Activated T-helper 17 cell treated with anti-CD3 and anti-CD28 coated beads, Interleukin-2, amount 50 U/mL, for 72 hours (primary cell): ENCODE measurements at places on chromosomes 6 and 20.

DNA sequence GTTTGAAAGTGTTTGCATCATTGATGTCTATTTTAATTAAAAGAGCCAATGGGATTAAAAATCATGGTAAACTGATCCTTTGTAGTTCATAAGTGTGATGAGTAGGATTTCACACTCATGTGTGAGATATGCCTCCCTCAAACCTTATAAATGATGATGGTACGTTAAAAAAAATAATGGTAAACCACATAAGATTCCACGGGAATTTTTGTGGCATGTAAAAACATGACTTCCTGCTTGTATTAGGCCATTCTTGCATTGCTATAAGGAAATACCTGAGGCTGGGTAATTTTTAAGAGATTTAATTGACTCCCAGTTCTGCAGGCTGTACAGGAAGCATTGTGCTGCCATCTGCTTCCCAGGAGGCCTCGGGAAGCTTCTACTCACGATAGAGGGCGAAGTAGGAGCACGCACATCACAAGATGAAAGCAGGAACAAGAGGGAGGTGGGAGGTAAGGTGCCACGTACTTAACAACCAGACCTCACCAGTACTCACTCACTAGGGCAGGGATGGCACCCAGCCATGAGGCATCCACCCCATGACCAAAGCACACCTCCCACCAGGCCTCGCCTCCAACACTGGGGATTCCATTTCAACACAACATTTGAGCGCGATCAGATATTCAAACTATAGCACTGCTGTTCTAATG lies 187.6 kb upstream of the QKI start:
- no peak for ATAC-seq

GRCh38 chr6:112525749-112526148 lies 178.6 kb downstream of the RFPL4B start:
- ATAC-seq = no peak

DNA sequence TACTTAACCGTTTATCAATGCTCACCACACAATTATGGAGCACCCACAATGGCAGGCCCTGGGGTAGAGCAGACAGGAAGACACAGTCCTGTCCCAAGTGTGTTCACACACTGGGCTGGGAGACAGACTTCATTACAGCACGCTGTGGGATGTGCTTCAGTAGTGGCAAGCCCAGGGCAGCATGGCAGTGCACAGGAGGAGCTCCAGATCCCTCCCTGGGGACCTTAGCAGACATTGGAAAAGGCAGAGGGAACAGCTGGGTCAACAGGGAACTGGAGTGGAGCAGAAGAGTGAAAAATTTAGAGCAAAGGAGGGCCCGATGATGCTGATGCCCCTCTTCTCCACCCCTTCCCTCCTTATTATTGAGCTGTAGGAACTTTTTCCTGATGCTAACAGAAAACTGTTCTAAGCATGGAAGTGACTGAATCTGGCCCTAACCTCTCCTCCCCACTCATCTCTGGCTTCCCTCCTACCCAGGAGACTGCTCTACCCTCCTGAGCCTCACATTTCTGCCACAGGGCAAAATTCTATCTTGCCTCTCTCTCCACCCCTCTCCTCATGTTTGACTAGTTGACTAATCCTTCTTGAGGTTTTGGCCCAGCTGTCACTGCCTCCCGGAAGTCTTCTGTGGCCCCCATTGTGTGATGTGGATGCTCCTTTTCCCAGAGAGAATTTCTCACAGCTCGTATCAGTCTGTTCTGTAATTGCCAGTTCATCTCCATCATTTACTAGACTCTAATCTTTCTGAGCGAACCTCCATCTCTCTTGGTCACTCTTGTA lies 41.3 kb upstream of the NOP56 start:
- no peak for ATAC-seq

GRCh38 chr6:162198076-162198475 lies 529.5 kb downstream of the PRKN start:
- no peak for ATAC-seq

DNA sequence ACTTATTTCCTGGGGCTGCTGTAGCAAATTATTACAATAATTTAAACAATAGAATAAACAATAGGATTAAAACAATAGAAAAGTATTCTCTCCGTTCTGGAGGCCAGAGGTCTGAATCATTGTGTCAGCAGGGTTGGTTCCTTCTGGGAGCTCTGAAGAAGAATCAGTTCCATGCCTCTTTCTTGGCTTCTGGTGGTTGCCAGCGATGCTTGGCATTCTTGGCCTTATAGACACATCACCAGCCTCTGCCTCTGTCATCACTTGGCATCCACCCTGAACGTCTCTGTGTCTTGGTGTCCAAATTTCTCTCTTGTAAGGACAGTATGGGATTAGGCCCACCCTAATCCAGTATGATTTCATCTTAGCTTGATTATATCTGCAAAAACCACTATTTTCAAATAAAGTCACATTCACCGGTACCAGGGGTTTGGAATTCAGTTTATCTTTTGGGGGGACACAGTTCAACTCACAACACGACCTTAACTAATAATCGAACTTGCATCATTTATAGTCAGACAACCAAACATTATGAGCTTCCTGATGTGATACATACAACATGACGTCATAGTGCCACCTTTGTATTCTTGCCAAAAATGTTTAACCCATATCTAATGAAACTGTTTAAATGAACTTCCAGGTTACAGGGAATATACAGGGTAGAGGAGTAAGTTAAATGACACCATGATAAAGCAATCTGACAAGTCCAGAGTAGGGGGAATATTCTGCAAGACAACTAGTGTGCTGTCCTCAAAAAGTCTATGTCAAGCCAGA lies 84.7 kb upstream of the RNF24 start:
- ATAC-seq = no peak

DNA sequence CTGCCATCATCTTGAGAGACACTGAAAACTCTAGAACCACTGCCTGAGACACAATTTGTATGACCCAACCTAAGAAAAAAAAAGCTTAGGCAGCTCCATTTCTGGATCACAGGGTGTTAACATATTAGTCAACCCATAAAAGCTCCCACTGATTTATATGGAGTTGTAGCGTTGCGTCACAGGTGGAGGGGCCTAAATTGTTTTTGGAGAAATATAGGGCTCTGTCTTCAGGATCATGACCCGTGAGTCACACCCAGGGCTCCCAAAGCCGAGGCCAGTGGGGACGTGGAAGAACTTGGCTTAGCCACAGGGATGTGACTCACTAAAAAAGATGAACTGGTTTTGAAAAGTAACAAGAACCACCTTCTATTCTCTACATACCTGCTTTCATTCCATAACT lies 116.5 kb upstream of the BMP2 start:
- ATAC-seq = no peak

DNA sequence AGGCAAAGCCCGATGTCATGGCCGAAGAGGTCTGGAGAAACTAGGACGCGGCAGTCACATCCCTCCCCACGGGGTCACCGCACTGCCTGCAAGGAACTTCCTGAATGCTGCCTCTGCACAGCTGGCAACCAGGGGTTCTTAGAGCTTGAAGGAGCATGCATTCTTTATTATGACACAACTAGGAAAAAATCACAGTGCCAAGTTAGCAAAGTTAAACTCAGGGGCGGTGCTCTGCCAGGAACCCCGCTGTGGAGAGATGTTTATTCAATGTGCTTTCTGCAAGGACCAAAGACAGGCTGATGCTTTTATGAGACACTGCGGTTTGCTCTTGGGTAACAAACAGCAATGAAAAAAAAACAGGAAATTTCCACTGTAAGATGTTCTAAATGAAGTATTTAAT lies 287.3 kb upstream of the FOXQ1 start:
- ATAC-seq = no peak

DNA sequence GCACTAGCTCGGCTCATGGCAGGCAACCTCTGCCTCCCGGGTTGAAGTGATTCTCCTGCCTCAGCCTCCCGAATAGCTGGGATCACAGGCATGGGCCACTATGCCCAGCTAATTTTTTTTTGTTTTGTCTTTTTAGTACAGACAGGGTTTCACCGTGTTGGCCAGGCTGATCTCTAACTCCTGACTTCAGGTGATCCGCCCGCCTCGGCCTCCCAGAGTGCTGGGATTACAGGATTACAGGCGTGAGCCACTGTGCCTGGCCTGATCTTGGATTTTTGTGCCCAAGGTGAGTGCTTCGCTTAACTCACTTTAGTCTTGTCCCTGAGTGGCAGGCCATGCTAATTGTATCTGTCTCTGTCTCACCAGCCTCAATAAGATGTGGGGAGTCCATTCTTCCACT lies 78.6 kb downstream of the KCNB1 start:
- ATAC-seq = no peak
